ENCODE measurements at places on chromosomes 2 and 18.

GRCh38 chr2:174595116-174595809 lies 2.3 kb downstream of the WIPF1 start:
- DNase-seq, result no peak

DNA sequence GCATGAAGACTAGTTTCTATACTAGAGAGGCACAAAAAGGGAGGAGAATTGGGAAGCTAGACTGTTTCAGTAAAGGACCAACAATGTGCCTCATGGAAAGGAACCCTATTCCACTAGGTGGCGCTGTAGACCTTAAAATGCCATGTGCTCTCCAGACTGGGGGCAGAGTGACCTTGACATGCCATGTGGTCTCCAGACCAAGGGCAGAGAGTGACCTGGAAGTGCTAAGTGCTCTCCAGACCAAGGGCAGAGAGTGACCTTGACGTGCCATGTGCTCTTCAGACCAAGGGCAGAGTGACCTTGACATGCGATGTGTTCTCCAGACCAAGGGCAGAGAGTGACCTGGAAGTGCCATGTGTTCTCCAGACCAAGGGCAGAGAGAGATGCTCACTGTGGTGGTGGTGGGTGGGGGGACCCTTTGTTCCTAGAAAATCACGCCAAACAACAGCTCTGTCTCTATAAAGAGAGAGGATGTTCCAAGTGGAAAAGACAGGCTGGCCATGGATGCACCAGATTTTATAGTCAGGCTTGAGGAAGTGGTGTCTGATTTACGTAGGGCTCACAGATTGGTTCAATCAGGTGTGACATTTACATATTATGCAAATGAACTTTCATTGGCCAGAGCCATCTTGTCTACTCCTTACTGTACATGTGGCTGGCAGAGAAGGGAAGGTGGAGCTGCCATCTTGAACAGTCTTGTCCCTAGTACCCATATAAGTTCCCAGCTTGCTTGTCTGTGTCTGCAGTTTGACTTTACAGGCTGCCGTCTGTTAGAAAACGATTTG lies 344.0 kb upstream of the DDX18 start:
- no peak for DNase-seq

GRCh38 chr2:15521641-15522181 lies 39.4 kb downstream of the NBAS start:
- no peak for DNase-seq

GRCh38 chr18:44654573-44654972 lies 26.1 kb upstream of the SETBP1 start:
- DNase-seq, result no peak

DNA sequence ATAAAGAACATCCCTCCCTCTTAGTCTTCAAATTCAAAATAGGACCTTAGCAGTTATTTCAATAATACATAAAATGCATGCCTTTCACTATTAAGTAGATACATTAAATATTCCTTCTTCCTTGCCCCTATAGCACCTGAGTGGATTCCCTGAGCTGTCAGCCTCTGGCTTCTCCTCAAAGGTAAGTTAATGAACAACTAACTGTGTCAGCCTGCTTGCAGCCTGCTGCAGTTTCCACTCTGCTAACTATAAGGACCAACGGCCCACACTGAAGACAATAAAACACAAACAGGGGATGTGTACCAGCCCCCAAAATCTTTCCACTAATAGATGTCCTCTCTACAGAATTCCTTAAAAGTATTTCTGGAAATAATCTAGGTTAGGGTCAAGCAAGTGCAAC lies 5.0 kb downstream of the KCTD1 start:
- DNase-seq, result no peak

DNA sequence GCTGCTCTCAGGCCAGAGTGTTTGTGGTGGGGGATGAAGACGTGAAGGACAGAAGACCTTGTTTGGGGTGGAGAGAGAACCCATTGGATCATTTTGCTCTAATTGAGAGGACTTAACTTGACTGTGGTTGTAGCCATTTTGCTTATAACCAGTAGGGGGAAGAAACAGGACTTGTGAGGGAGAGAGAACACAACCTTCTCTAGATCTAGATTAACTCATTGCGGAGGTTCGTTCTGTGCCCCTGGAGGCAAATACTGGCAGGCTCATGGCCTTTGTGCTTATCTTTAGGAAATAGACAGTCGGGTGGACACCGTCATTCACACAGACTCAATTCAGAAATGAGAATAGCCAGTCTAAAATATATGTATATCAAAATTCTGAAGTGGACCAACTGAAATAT lies 147.0 kb upstream of the LHCGR start:
- no peak for DNase-seq

DNA sequence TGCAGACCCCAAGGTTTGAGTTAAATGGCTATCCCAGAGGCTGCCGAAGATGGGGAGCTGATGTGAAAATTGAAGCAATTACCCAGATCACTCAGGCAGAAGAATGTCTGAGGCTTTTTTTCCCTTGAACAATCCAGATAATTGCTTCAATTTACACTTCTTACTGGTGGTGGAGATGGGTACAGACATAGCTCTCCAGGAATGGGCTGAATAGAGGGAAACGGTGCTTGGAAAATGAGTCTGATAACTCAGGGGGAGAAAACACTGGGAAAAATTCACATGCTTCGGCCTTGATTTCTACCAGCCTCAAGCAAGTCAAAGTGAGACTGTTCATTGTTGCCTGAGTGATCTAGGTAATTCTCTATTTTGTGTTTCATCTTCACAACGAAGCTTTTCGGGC lies 9.5 kb upstream of the KIF5C start:
- DNase-seq, result no peak

GRCh38 chr2:174028935-174029334 lies 63.8 kb upstream of the SP3 start:
- no peak for DNase-seq

GRCh38 chr2:128396500-128396891 lies 77.8 kb upstream of the HS6ST1 start:
- DNase-seq, result no peak

GRCh38 chr2:232658217-232658785 lies 24.9 kb downstream of the EFHD1 start:
- no peak for DNase-seq

DNA sequence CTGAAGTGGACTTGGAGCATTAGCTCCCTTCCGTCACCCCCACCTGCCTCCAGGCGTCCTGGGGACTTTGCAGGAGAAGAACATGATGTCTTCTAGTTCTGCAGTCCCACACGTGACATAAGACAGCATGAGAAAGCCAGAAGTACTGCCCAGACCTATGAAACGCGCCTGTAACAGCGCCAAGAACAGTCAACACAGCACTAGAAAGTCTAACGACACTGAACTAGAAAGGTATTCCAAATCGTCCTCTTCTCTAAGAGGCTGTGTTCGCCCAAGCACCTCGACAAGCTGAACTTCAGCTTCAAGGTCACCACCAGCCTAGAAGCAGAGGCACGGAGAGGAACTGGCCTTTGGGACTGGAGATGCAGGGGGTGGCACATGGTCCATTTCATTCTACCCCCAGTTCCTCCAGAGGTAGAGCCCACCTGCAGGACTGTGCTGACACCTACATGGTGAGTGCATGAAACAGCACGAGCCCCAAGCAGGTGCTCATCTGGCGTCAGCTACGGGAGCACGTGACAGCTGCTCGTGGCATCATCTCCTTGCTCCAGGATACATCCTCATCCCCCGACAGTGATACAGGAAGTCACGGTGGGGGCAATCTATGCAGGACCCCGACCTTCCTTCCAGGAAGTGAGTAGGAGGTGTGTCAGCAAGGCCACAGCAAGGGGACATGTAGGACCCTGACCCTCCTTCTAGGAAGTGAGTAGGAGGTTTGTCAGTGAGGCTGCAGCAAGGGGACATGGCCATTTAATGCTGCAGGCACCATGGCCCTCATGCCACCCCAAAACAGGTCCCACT lies 3.7 kb downstream of the HDAC4 start:
- no peak for DNase-seq

- no peak for DNase-seq
Observed at GRCh38 chr18:74745633-74746403, 148.1 kb downstream of the ZNF407 start.

DNA sequence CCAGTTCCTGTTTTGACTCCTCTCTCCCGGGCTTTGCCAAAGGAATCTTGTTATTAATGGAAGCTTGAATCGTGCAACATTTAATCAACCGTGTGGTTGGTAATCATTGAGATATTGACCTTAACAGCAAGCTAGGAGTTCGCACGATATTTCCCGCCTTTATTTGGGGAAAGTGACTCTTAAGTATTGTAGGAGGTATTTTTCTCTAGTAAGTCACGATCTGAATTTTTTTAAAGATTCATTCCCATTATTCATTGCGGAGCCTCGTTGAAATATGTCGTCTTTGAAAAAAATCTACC lies 663 bp downstream of the NUP35 start:
- DNase-seq, result no peak

GRCh38 chr2:237447496-237447895 lies 33.5 kb upstream of the COL6A3 start:
- DNase-seq, result no peak

DNA sequence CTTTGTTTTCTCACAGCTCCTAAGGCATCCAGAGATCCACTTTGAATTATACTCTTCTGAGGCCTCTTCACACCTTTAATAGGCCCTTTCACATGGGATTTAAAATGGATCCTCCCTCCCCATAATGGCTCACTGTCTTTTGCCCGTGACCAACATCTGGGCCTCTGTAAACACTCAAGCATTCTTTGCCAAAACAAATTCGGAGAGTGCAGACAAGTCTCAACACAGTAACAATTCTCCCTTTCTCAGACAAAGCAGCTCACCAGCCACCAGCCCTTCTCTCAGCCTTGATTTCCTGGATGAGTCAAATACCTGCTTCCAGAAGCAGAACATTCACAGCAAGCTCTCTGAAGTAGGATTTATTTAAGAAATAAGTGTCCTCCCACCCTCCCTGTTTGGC lies 14.0 kb upstream of the IMP4 start:
- no peak for DNase-seq

GRCh38 chr2:14982790-14983189 lies 350.3 kb downstream of the LRATD1 start:
- DNase-seq, result no peak

DNA sequence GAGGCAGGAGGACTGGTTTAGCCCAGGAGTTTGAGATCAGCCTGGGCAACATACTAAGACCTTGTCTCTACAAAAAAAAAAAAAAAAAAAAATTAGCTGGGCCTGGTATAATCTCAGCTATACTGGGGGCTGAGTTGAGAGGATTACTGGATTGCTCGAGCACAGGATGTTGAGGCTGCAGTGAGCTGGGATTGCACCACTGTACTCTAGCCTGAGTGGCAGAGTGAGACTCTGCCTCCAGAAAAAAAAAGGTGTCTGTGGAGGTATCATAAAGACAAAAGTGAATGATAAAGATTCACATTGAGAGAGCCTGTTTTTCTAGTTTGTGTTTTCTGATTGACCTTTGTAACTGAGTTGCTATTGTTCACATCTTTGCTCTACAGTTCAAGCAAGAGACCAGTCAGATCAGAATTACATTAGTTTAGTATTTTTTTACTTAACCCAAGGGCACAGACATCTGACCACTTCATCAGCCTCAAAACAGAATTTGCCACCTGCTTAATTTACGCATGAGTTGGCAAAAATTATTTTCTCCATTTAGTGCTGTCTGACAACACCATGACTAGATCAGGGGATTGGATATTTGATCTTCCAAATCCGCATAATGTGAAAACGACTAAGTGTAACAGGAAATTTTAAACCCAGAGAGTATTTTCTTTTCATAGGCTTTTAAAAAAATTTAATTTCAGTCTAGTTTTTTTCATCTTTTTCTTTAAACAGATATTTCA lies 271.0 kb downstream of the TGIF1 start:
- DNase-seq, result no peak

GRCh38 chr2:59074071-59074470 lies 832.9 kb upstream of the FANCL start:
- DNase-seq, result no peak

- peak; percentile 19 for DNase-seq
Observed at GRCh38 chr2:235573331-235574221, 79.7 kb downstream of the AGAP1 start.

- DNase-seq, result no peak
Observed at GRCh38 chr2:186330050-186330449, 156.0 kb upstream of the ZC3H15 start.

GRCh38 chr2:120269076-120269744 lies 16.6 kb downstream of the RALB start:
- no peak for DNase-seq

DNA sequence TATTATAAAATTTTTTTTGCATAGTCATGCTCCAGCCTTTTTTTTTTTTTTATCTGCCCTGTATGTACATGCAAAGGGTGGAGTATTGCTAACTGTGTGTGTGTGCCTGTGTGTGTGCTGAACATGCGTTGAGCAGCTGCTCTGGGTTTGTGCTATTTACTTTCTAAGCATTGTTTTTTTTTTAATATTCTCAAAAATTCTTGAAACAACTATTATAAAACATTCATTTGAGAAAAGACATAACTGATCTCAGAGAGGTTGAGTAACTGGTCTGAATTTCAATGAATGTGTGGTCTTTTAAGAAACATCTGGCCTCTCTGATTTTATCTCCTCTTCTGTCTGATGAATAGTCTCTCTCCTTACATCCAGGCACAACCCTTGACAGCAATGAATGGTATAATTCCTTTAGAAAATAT lies 366.0 kb upstream of the SLC14A2 start:
- DNase-seq, result no peak

- no peak for DNase-seq
Observed at GRCh38 chr18:57469884-57470283, 34.7 kb downstream of the ONECUT2 start.

DNA sequence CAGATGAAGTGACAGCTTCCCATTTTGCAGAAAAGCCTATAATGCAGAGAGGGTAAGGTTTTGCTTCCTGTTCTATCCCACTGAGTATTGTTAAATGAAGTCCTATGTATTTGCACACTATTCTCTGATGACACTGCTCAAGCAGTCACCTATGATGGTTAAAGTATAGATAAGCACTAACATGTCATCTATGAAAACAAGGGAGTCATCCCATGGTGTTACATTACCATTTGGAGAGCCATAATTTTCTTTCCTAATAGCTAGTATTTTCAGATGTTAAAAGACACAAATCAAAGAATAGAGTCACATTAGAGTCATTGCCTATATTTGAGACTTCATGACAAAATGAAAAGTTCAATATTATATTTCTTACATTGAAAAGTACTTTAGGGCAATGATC lies 42.8 kb upstream of the GRB14 start:
- DNase-seq, result no peak

GRCh38 chr2:241797441-241798080 lies 11.4 kb upstream of the NEU4 start:
- DNase-seq, result no peak

DNA sequence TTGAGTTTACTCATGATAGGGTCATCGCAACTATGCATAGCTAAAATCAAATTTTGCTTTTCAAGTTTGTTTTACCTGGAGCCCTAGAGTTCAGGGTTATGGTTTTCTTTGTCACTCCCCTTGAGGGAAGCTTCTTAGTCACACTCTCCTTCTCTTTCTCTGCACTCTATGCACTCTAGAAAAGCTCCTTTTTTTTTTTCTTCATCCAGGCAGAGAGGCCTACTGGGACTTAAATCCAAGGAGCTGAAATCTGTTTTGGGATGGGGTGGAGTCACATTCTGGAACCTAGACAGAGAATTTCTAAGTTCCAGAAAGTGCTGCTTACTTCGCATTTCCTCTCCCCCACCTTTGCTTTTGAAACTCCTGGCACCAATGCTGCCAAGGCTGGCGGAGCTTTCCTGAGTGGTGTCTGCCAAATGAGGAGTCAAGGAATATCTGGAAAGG lies 19.1 kb upstream of the IL18R1 start:
- no peak for DNase-seq

Measured in hippocampal formation (tissue), 2 donors.